ENCODE measurements at places on chromosomes 3 and 15.
A peak's percentile ranks its signal among the peaks of the same experiment; 100 is the strongest.

GRCh38 chr3:122612696-122613095 lies 35.2 kb downstream of the PARP15 start:
- no peak for DNase-seq

- peak; percentile 14 for DNase-seq
Observed at GRCh38 chr3:184874709-184875644, 63.0 kb downstream of the VPS8 start.

- no peak for DNase-seq
Observed at GRCh38 chr3:30201715-30202114, 404.7 kb upstream of the TGFBR2 start.

- DNase-seq, result no peak
Observed at GRCh38 chr3:126501054-126501453, 16.5 kb downstream of the UROC1 start.

DNA sequence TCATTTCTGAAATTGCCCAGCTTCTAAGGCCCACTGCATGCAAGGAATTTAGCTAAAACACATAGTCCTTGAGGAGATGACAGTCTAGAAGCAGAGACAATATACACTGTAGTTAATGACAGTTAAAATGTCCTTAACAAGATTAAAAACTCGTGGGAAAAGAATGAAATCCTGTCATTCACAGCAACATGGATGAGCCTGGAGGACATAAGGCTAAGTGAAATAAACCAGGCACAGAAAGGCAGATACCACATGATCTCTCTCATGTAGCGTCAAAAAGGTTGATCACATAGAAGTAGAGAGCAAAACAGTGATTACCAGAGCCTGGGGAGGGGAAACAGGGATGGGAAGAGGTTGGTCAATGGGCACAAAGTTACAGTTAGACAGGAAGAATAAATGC lies 36.3 kb upstream of the GOLGA8J start:
- no peak for DNase-seq

DNA sequence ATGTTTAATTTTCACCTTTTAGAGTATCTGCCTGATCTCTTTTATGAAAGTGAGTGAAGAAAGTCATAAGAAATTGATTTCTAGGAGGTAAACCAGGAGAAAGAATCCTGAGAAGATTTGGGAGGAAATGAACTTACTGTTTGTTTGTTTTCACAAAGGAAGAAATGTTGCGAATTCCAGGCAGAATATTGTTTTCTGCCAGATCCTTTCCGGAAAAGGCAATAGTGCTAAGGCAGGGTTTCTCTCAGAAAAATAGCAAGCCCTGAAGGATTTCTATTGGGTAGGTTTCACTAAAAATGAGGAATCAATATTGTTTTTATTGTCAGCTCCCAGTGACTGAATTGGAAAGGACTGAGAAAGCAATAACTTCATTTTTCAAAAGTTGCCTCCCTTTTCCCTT lies 85.7 kb upstream of the TGFBR2 start:
- no peak for DNase-seq

DNA sequence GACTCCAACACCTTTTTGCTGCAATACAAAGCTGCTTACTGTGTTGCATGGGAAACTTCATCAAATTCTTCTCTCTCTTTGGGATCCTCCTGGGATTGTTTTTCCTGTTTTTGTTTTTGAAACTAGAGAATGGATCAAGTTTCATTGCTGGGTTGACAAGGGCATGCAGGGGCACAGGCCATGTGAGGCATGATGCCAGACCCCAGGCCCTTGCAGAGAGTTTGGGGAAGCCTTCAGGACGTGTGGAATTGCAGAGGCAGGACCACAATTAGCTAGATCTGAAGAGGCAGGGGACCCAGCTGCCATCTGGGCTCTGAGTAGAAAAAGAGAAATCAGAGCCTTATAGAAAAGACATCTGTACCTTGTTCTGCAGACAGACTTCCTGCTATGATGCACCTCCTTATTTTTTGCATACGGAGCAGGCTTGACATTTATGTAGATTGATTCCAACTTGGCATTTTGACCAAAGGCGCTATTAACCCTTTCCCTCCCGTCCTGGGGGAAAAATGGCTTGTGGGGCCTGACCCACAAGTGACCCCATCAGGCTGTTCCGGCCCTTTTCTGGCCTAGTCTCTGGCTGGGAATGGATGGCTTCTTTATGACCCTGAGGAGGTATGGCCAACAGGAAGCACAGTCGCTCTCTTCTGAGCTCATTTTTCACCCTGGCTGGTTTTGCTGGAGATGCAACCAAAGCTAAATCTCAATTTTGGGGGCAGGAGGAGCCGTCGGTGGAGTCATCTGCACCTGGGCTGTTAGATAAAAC lies 44.3 kb upstream of the CHRNB4 start:
- DNase-seq, result no peak

- DNase-seq, result no peak
Observed at GRCh38 chr3:50351323-50351697, 648 bp downstream of the CYB561D2 start.

GRCh38 chr15:90593499-90594158 lies 63.9 kb downstream of the CRTC3 start:
- no peak for DNase-seq

GRCh38 chr15:70566047-70566835 lies 197.1 kb downstream of the UACA start:
- DNase-seq, result no peak

- no peak for DNase-seq
Observed at GRCh38 chr15:35557544-35557943, 11.6 kb upstream of the DPH6 start.

DNA sequence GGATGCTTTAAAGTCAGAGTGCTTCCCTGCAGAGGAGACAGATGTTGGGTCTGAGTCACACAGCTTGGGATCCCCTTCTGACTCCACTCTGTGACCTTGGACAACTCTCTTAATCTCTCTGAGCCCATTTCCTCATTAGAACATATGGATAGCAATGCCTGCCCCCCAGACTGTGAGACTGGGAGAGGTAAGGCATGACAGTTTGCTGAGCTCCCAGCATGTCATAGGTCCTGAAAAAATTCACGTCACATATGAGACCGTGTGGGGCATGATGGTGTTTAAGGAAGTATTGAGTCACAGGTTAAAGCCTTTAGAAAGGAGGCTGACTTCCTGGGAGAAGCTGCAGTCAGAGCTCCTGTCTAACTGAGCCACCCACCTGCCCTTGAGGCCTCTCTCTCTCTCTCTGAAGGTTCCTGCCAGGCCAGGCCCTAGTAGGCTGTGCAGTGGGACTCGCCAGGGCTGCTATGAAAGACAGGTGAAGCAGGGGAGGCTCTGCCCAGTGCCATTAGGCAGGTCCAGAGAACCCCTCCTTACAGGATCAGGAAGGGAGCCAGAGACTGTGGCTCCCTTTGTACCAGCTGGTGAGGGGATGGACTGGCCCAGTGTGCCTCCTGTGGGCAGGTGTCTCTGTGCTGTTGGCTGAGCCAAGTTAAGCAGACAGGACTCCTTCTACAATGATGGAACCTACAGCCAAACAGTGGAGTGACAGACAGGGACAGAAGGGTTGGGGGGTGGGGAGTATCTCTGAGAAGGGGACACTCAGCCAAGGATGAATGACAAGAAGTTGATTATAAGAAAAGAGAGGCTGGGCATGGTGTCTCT lies 19.5 kb upstream of the DOCK3 start:
- DNase-seq, result no peak

- no peak for DNase-seq
Observed at GRCh38 chr3:184717399-184717983, 5.6 kb upstream of the MAGEF1 start.

DNA sequence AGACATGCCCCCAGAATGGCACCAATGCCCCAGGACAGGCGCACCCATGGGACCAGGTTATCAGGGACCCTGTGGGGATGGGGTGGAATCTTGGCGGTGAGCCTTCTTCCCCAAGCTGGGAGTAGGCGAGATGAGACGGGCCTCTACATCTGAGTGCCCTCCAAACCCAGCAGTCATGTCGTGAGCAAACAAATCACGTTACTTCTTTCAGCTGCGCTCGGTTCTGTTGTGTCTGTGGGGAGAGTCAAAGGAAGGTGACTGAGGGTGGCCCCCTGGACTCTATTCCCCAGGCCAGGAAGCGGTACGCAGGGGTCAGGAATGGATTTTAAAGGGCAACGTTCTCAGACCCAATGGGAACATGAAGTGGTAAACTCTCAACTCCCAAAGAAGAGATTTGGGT lies 2.8 kb downstream of the GOLGA6L2 start:
- DNase-seq, result no peak

DNA sequence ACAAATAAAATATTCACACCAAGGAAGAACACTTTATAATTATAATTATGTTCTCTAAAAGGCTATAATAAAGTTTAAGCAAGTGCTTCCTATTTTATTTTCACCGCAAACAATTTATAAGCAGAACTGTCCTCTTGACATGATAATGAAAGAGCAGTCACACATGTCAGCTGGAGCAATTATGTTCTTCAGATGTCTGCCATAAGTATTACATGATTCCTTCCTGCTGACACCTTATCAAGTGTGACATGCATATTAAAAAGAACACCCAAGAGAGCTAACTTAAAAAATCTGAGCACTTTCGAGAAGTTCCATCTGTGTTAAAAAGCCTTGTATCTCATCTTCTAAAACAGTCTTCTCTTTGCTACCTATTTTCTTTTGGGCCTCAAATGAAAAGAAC lies 249.5 kb downstream of the SQOR start:
- no peak for DNase-seq

DNA sequence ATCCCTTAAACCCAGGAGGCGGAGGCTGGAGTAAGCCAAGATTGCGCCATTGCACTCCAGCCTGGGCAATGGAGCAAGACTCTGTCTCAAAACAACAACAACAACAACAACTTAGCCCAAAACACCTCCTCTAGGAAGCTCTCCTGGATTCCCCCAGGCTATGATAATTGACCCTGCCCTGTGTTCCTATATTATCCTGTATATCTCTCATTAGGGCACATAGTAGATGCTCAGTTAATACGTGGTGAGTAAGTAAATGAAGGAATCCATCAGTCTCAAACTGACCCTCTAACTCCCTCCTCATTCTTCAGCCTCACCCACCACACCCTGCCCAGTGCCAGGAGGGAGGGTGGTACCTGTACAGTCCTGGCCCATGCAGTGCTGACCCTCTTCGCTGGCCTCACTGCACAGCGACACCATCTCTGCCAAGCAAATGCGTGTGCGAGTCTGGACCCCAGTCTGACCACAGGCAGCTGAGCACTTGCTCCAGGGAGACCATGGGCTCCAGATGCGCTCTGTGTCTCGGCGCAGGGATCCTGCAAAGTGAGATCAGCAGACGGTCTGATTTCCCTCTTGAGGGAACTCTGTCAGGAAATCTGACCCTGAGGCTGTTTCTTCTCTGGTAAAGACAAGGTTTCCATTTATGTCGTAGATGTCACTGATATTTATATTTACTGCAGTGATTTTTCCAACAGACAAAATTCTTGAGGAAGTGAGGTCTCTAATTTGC lies 6.2 kb downstream of the CILP start:
- no peak for DNase-seq

- no peak for DNase-seq
Observed at GRCh38 chr15:63340353-63340752, 41.3 kb downstream of the CA12 start.

GRCh38 chr3:122458992-122459391 lies 43.1 kb upstream of the WDR5B start:
- DNase-seq, result peak; percentile 2

GRCh38 chr3:37087870-37088269 lies 86.5 kb downstream of the LRRFIP2 start:
- no peak for DNase-seq

DNA sequence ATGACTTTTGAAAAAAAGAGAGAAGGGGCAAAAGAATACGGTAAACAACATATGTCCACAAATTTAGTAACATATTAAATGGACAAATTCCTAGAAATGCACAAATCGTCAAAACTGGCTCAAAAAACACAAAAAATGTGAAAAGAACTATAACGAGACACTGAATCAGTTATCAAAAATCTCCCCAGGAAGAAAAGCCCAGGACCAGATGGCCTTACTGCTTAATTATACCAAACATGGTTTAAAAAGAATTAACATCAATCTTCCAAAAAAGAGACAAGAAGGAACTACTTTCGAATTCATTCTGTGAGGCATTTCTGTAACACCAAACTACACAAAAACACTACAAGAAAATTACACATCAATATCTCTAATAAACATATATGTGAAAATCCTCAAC lies 117.4 kb downstream of the STAG1 start:
- no peak for DNase-seq

DNA sequence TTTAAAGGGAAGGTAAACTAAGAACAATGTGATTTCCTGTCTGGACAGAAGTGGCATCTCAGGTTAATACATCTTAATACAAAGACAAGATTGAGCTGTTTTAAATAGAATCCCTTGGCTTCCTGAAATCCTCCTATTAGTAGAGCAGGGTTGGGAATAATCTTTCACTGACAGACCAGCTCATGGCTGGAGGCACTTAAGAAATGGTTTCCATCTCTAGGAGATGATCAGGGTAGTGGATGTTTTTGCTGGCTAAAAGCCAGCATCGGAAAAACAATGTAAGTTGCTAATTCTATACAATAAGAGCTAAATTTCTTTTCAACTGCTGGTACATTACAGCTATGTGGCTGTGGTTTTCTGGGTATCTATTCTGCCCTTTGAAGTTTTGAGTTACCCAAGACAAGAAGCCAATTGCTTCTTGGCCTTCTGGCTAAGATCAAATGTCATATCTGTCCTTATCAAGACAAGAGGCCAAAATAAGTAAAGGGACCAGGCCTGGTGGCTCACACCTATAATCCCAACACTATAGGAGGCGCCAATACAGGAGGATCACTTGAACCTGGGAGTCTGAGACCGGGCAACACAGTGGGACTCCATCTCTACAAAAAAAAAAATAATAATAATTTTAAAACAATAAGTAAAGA lies 49.6 kb downstream of the SHQ1 start:
- DNase-seq, result no peak

GRCh38 chr3:53694046-53694445 lies 152.2 kb downstream of the CHDH start:
- DNase-seq, result no peak

- DNase-seq, result no peak
Observed at GRCh38 chr3:155991212-155991611, 120.8 kb downstream of the GMPS start.

DNA sequence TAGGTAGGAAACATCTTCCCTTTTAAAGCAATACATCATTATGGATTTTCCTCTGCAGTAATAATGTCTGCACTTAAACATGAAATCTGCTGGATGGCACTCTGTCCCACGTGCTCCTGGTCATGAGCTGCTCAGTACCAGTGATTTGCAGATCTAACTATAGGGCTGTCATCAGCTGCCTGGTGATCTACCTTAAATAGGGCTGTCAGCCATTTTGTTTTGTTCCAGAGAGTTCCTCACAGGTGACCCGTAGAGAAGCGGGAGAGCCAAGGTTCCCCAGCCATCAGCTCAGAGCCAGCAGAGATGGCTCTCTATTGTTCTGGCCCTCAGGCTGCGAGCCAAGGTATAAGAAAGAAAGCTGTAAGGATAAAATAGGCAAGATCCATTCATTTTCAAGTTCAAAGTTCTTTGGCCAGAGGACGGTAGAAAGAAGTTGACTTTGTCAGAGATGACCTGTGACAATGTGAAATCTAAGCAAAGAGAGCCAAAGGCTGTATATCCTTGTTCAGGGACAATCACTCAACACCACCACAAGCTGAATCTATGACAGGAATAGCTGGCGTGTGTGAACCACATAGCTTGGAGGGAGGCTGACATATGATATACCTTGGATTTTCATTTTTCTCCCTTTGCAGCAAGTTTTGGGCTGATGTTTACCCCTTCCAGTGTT lies 156.5 kb downstream of the RYR3 start:
- no peak for DNase-seq

- no peak for DNase-seq
Observed at GRCh38 chr15:63436341-63436740, 54.7 kb upstream of the CA12 start.

- DNase-seq, result no peak
Observed at GRCh38 chr3:64104006-64104405, 80.7 kb upstream of the PSMD6 start.

- no peak for DNase-seq
Observed at GRCh38 chr15:70090436-70091296, 7.1 kb downstream of the TLE3 start.
